ENCODE measurements at places on chromosomes 1 and 21.

DNA sequence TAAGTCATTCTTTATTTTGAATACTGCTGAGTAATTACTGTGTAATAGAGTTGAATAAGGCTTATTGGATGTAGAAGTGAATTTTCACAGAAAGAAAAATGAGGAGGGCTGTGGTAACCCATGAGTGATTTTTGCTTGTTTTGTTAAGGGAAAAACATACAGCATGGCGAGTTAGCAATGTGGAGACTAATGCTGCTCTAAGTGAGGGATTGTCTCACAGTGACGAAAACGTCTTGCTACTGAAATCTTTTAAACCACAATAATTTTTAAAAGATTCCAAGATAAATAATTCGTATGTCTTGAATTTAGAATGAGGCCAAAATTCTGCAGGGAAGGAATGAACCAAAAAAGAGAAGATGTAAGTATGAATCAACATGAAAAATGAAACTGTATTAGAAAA lies 16.2 kb upstream of the PLA2G4A start:
- DNase-seq: no peak

- DNase-seq: peak; percentile 17
These were observed 71.3 kb upstream of the MUTYH start for GRCh38 chr1:45411510-45411899.

GRCh38 chr21:31196724-31197123 lies 147.3 kb downstream of the TIAM1 start:
- no peak for DNase-seq

DNA sequence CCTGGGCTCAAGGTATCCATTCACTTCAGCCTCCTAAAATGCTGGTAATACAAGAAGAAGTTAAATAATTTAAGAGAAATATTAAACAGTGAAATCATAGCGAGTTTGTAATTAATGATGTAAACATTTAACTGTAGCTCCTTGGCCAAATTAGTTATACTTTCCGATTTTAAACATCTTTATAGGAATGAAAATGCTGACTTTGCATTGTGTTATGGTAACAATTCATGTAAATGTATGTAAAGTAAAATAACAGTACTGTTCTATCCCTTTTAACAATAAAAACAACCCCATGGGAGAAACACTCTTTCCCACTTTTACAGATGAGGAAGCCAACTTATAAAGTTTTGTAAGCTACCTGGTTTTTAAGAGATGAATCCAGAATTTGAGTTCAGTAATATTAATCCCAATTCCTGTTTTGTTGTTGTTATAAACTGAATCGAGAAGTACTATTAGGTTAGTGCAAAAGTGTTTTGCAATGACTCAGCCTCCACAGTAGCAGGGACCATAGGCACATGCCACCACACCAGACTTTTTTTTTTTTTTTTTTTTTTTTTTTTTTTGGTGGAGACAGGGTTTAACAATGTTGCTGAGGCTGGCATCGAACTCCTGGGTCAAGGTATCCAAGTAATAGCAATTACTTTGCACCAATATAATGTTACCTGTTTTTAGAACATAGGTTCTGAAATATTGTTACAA lies 1360.4 kb downstream of the BRINP3 start:
- peak; percentile 57 for DNase-seq

DNA sequence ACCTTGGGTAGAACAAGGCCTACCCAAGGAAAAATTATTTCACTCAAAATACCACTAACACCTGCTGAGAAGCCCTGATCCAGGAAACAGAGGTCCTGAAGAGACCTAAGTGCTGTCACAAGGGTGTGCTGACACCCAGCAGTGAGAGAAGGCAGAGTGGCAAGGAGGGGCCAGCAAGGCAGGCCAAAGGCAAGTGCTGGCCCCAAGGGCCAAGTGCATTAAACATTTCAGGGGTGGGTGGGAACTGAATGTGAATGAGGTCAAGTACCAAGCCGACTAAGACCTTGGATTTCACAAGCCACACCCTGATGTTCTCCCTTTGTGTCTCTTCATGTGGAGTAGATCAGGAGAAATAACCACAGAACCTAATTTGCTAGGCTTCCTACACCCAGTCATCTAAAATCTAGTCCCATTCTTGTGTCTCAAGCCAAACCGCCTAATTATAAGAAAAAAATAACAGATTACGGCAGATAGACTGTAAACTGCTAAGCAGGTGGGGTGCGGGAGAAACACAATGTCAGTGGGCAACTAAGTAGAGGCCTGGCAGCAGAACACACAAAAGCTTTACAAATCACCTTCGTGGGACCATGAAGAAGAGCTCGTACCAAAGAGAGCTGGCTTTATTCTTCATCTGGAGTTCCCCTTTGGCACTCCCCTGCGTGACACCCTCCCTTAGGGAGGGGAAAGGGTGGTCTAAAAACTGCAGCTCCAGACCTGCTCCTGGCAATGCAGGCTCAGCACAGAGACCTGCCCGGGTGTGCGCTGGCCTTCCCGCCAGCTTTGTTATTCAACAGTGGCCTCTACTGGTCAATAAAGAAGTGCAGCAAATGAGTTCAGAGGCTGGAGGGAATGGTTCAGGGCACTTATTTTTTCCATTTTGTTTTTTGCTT lies 8.7 kb downstream of the UBE2G2 start:
- DNase-seq: peak; percentile 69

DNA sequence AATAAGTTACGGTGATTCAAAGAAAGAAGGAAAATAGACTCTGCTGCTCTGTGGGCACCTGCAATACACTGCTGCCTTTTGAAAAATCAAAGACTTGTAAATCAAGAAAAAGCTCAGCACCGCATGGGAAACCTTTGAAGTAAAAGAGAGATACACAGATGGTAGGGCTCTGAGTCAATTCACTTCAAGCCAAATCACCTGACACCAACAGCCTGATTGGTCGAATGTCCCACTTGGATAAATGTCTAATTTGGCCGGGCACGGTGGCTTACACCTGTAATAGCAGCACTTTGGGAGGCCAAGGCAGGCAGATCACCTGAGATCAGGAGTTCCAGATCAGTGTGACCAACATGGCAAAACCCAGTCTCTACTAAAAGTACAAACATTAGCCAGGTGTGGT lies 19.2 kb upstream of the RCAN3 start:
- DNase-seq: no peak

- DNase-seq: no peak
These were observed 63.0 kb downstream of the ALPL start for GRCh38 chr1:21572221-21572620.

GRCh38 chr1:245316784-245317183 lies 162.0 kb downstream of the KIF26B start:
- no peak for DNase-seq

- DNase-seq: peak; percentile 84
These were observed 8.8 kb downstream of the FMN2 start for GRCh38 chr1:240100371-240100934.

- no peak for DNase-seq
These were observed 27.2 kb downstream of the SSBP3 start for GRCh38 chr1:54378874-54379554.

DNA sequence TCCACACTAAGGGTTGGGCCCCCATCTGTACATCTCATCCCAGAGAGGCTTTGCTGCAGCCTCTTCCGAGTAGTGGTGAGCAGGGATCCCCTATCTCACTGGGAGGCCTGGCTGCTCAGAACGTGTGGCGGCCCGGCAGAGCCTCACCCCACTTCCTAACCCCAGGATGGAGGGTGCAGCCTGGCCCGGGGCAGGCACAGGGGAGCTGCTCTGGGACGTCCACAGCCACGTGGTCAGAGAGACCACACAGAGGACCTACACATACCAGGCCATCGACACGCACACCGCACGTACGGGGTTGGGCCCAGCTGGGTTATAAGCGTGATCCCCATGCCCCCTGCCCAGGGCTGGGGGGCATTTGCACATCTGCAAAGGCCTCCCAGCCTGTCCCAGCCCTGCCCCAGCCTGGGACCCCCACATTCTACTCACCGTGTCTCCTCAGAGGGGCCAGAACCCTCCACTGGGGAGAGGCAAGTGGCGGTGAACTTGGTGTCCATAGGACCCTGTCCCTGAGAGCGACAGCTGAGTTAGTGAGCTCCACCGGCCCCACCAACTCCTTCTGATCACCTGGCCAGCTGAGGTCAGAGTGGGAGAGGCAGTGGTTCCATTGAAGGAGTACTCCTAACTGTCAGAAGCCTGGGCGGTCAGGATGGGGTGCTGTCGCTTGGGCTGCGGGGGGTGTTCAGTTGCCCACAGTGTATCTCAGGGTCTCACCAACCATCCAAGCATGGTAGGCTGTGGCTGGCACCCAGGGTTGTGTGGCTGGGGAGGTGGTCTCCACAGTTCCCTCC lies 41.2 kb downstream of the TRIM11 start:
- DNase-seq: no peak

DNA sequence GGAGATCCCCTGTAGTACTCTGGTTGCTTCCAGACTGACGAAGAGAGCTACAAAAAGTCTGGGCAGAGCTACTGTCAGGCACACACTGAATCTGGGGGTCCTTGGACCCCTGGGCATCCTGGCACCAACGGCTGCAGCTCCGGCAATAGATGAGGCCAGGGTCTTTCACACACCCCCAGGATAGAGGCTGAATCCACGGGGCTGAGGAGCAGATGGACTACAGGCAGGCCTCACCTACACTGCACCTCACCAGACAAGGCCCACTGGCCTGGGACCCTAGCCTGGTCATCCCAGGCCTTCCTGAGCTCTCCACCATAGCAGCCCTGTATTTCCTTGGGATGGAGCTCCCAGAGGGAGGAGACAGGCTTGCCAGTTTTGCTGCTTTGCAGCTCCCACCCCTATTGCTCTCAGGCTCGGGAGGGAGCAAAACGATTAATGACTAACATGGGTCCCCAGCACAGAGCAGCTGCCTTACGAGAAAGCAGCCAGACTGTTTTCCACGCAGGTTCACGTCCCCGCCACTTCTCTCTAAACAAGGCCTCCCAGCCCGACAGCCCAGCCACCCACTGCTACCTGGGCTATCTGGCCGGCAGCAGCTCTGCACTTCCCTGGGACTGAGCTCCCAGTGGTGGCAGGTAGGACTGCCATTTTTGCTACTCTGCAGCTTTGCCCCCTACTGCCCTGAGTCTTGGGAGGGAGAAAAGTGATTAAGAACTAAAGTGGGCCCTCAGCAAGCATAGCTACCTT lies 1022.5 kb upstream of the ADGRL2 start:
- DNase-seq: no peak

Data from ELR (cell line).